Kidney (tissue), 22 donors: ENCODE measurements at places on chromosomes 16 and 17. TPM values are rescaled to one million over a fixed set of nuclear protein-coding genes. Genes with fewer than 3 reads are reported as not detected.

DNA sequence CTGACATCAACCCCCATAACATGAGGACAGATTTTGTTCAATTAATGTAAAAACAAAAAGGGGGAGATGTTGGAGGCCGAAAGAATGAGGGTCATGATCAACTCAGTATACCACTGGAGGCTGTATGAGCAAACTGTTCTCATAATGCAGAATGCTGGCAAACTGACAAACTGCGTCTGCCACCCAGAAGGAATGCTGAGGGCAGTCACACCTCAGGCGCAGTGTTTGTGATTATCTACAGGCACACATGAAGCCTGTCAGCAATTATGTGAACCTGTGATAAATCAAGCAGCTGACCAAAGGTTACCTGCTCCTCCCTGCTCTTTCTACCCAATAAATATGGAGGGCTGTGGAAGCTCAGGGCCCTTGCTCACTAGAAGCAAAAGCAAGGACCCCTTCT is 27.3 kb downstream of the CD300LG start:
- no peak for DNase-seq

DNAAF8 gene
- 4.0 TPM for polyA plus RNA-seq

GRCh38 chr16:52705122-52705521 is 158.2 kb upstream of the TOX3 start:
- no peak for DNase-seq

KRT23 gene
- polyA plus RNA-seq = 2.2 TPM

- DNase-seq = no peak
These were observed 160.3 kb downstream of the COPRS start for GRCh38 chr17:31698751-31699150.
